ENCODE measurements at places on chromosomes 6 and 20. TPM values are rescaled to one million over a fixed set of nuclear protein-coding genes. Genes with fewer than 3 reads are reported as not detected.

- no peak for DNase-seq
Measured at GRCh38 chr20:23625236-23625964, 12.4 kb downstream of the CST3 start.

DNA sequence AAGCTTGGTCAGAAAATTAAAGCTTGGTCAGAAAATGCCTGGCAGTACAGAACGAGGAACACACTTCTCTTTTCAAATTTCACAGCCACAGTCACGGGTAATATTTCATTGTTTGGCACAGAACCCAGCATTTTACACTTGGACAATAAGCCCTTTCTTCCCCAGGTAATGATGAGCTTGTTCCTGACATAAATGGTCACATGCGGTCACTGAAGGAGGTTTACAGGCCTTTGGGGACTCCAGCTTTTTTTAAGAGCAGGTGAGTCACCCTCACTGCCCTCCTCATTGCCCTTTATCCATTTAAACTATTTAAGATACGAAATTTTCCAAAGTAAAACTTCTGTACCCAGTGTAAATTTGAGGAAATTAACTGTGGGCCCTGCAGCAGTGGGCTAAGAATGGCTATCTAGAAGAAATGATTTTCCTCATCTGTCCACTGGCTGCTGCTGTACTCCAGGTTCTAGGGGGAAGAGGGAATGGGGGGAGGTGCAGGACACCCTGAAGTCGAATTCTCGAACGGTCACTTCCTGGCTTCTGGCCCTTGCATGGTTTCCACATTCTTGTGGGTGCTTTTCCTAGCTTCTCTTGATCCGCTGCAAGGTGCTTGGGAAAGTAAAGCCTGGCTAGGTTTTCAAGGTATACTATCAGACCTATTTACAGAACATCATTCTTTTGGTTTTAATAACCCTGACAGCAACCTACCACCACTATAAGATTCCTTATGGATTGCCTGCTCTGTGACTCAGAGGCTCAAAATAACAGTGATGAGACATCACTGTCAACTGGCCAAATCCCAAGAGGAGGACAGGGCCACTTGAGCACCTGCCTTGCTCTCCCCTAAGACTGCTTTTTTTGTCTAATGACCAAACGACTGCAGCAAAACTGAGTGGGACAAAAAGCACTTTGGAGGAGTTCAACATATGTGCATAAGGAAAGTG, 75.8 kb downstream of the PREP start:
- no peak for DNase-seq

DNA sequence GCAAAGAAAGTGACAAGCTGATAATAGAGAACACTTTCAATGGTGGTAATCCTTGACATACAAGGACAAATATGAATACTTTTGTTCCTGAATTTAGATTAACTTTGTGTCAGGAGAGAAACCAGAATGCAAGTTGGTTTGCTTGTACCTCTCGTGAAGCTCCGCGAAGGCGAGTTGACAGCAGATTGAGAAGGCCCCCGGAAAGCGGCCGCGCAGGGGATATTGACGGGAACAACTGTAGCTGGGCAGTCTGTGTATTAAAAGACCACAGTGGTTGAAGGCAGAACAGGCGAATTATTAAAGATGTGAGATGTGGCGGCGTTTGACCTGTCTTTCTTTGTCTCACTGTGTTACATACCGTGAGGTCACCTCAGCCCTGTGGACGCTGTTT, 175.8 kb upstream of the RALGAPA2 start:
- DNase-seq, result no peak

DNA sequence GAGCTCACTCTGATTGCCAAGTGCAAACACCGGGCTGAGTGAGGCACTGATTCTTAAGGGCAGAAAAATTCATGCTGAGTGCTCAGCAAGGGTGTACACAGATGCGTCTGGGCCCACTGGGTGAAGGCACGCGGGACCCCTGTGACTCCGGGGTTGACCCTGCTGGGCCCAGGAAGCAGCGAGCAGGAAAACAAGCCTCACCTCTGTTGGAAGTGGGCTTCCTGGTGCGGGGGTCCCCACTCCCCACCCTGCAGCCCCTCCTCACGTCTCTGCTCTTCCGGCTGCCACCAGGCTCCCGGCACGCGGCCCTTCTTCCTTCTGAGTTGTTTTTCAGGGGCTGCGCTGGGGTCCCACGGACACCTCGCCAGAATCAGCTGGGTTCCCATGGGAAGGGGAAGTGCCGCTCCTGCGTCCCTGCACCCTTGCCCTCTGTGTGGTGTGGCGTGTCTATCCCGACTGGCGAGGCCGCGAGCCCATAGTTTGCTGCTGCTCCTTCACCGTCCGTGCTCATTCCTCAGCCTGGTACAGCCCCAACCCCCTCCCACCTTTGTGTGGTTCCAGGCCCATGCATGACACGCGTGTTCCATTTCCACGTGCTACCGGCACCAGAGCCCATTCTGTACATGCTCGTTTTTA, 80.6 kb upstream of the BHLHE23 start:
- no peak for DNase-seq

DNA sequence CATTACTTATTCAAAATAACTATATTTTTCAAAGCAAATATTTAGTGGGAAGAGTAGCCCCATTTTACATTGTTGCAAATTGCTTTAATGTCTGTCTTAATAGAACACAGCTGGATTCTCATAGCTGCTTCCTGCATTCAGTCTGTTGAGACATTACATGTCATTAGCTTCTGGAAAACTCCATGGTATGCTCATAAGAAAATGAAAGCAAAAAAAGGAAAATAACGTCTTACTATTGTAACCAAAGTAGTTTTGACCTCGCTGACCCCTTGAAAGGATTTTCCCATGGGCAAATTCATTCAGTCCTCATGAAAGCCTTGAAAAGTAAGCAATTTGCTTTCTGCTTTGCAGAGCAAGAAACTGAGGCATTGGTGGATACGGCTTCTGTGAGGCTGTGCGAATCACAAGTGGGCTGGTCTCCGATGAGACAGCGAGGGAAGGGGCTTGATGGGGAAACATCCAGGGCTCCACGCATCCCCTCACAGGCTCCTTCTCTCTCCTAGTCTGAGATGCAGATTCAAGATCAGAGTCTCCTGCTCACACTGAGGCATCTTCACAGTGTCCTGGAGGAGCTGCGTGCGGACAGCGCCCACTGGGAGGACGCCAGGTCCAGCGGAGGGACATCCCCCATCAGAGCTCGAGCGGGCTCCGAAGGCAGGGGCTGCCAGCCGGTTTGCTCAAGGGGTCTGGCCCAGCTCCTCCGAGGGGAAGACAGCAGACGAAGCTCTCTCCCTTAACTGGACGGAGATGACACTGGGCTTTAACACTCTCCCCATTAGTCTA, 3.3 kb downstream of the C20orf202 start:
- DNase-seq, result no peak

DNA sequence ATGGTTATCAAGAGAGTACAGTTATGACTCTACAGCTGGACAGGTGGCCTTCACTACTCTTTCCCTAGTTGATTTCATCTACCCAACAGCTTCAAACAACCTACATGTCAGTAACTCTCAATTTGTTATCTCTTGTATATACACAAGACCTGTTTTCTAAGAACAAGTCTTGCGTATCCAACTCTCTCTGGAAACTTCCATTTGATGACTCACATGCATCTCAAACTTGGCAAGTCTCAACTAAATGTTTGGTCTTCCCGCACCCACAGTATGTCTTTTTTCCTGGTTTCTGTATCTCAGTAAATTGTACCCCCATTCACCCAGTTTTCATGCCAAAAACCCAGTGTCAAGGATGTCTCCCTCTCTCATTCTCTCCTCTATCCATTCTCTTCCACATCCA, 97.7 kb downstream of the BTBD9 start:
- DNase-seq, result no peak

ADGRB3 gene
- total RNA-seq, result 9.6 TPM
